Right ventricle myocardium inferior (tissue), 1 donor: ENCODE measurements at places on chromosomes 2 and 18. TPM values are rescaled to one million over a fixed set of nuclear protein-coding genes. Genes with fewer than 3 reads are reported as not detected.

- no peak for DNase-seq
These were observed 68.6 kb downstream of the COL6A3 start for GRCh38 chr2:237345411-237345810.

GRCh38 chr2:238967031-238967977, 119.4 kb downstream of the TWIST2 start:
- DNase-seq: no peak

RAD51AP2 gene
- total RNA-seq: 0.11 TPM

DNA sequence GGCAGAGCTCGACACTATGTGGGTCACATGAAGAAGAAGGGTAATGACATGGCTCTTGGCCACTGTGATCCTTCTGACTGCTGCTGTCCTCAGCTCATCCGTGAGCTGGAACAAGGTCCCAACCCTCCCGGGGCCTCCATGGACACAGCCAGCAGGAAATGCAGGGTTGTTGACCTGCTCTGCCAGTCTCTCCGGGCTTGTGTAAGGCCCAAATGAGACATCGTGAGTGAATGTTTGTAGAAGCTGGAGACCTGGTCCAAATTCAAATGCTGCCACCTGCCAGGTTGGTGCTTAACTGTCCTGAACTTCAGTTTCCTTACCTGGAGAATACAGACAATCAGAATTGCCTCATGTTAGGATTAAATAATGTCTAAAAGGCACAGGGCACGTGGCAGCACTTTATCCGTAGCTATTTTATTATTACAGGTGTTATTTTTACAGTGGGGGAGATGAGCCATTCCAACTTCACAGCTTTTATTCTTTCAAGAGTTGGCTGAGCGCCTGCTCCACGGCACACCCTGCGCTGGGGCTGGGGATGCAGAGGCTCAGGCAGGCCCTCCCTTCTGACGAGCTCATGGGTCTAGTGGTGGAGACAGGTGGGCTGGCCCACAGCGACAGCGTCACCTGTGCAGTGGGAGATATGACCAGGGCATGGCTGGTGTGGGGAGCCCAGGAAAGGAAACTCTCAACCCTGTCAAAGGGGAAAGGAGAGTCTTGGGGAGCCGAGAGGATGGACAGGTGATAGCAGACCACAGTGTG, 15.1 kb downstream of the ARHGEF4 start:
- peak; percentile 41 for DNase-seq

CFAP65 gene
- not detected for total RNA-seq

DNA sequence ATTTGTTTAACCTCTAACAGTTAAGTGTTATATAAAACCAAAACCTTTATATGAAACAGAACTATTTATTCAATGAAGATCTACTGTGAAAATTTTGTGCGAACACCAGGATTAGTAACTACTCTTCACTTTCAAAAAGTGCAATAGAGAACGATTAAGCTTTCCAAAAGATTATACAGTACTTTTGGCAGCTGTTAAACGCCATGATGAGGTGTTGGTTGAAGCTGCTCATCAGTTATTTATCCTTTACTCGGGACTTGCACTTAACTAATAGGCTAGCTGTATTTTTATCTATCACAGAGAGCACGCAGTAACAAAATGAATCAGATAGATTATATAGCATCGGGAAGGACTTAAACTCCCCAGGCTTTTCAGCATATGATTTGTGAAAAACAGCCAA, 113.6 kb downstream of the GCA start:
- no peak for DNase-seq

GRCh38 chr2:101698844-101699754, 1.6 kb downstream of the MAP4K4 start:
- no peak for DNase-seq

DNA sequence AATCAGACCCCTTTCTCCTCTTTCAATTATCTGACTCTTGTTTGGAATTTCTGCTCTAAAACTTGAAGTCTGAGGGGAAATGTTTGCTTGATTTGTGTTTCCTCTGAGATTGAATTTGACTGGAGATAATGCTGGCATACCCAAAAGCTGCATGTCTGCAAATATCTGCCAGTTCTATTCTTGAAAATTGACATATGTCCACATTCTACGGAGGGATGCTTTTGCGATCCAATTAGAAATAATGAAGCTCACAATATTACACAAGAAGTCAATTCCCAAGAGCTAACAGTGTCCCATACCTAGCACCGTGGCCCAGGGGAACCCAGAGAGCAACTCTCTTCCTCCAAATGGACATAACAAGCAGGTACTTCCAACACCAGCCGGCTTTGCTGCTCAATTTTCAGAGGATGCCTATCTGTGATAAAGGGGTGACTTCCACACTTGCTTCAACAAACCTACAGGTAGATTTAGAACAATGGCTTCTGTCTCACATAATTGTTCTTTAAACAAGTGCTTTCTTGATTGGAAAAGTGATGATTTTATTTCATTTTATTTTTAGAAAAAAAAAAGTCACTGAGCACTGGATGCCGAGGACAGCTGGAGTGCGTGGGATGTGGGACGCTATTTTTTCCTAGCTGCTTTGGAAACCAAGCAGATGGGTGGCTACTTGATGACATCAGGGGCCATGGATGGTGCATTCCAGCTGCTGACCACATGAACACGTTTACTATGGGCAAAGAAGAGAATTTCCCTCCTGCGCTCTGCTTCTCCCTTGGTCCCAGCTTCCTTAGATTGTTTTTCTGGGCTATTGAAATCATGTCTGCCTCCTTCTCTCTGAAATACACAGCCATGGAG, 488.9 kb downstream of the RNF144A start:
- DNase-seq: peak; percentile 63

- DNase-seq: no peak
These were observed 76.2 kb downstream of the AAK1 start for GRCh38 chr2:69567157-69567908.

DNA sequence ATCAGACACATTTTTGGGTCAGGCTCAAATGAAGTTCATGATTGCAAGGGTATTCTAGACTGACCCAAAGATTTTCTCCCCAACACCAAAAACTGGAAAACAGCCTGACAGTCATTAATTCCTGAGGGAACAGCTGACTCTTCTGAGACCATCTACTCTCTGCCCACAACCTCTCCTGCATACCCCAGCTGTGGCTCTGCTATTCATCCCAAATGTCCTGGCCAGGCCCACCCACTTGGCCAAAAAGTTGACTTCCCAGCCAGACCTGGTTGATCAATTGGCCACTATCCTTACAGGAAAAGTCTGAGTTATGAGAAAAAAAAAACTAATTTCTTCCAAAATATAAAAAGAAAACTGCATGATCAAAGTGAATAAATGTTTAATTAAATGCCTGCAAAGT, 103.8 kb upstream of the ST3GAL5 start:
- DNase-seq: no peak
